Common myeloid progenitor, CD34-positive (primary cell): ENCODE measurements at places on chromosomes 4 and X.

DNA sequence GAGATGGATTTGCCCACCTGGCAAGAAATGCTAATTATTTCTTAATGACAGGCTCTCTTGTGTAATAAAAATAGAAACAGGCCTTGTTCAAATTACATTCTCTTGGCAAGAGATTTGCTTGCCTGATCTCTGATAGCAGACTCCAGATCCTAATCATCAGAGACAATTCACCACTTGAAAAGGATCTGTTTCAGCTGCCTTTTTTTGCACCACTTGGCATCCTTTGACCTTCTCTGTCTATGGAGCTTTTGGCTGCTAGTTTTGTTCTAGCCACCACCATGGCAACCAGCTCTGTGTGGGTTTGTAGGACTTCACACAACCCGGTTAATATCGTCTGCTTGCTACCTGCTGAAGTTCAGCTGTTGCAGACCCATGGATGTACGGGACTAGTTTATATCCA, 241.1 kb upstream of the TLL1 start:
- no peak for DNase-seq

DNA sequence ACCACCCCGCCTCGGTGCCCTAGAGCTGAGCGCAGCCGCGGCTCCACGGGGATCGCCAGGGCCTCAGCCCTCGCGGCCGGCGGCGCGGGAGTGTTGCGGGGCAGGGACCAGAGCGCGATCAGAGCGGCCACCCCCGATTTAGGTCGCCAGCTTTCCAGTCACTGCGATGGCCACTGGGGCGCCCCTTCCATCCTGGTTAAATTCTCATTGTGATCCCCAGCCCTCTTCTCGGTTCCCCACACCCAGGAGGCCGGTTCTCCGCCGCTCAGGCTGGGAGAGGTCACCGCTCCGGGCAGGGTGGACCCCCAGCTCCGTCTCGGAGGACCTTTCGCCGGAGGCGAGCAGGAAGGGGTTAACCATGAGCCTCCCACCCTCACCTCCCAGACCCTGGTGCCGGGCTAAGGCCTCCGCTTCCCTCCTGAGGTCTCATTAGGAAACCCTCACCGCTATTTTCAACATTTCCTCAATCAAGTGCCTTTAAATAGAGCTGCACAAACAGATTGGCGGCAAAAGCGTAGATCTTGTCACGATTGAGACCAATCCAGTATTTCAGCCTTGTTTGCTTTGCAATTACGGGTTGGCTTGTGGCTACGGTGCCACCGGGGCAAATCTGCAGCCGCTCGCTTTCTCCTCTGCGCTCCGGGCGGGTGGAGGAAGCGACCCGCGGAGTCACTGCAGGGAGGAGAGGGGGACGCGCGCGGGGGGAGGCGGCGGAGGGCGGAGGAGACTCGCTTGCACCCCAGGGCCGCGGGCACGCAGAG, 8.3 kb upstream of the HAND2 start:
- DNase-seq: peak; percentile 65

- no peak for DNase-seq
Measured at GRCh38 chr4:13903901-13904300, 276.4 kb upstream of the BOD1L1 start.

- no peak for DNase-seq
Measured at GRCh38 chrX:38086451-38087215, 80.3 kb downstream of the SYTL5 start.

GRCh38 chrX:22090181-22090580, 58.1 kb downstream of the PHEX start:
- DNase-seq: no peak

DNA sequence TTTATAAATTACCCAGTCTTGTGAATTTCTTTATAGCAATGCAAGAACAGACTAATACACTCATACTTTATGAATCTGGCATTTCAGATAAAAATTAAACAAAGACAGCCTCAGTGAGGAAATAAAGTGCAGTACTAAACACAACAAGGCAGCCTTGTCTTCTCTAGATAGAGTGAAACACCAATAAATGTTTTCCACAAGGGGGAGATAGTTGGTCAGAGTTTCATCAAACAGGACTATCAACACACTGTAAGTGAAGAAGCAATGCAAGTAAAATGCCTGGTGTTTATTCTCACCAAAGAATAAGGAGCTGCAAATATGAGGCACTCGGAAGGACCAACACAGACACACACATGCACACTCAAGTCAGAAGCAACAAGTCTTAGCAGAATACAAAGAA, 62.8 kb downstream of the FAM9B start:
- DNase-seq: peak; percentile 59

DNA sequence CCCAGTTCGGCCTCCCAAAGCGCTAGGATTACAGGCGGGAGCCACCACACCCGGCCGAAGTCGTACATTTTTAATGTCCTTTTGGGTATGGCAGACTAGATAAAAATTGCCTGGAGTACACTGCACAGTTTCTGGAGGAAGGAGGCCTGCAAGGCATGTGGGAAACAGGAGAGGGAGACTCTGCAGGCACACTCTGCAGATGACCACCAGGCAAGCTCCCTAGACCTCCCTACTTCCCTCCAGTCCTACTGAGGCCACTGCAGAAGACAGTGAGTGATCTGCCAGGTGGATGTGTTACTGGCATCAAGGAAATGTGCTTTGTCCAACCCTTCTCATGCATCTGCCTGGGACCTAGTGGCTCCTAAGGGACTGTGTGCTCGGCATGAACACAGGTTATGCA, 11.4 kb downstream of the PDLIM3 start:
- no peak for DNase-seq

- no peak for DNase-seq
Measured at GRCh38 chrX:13876652-13877051, 59.8 kb upstream of the GPM6B start.

GRCh38 chr4:52943677-52944076, 81.6 kb downstream of the RASL11B start:
- DNase-seq: no peak

DNA sequence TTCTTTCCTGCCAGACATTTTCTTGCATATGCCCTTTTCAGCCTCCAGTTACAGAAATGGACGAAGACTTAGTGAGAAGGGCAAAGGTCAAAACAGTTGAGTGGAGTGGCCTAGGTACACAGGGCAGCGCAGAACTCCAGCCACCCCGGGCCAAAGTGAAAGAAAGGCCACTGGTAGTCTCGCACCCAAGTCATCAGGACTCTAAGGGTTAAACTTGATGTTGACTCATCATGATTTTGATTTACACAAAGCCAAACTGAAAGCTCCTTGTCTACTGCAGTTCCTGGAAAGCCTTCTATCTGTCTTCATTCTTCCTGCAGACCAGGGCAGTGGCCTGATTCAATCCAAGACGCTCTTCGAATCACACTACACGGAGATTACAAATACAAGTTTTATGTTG, 2.6 kb upstream of the IL13RA1 start:
- no peak for DNase-seq

GRCh38 chr4:113522433-113522832, 239.1 kb downstream of the CAMK2D start:
- no peak for DNase-seq

DNA sequence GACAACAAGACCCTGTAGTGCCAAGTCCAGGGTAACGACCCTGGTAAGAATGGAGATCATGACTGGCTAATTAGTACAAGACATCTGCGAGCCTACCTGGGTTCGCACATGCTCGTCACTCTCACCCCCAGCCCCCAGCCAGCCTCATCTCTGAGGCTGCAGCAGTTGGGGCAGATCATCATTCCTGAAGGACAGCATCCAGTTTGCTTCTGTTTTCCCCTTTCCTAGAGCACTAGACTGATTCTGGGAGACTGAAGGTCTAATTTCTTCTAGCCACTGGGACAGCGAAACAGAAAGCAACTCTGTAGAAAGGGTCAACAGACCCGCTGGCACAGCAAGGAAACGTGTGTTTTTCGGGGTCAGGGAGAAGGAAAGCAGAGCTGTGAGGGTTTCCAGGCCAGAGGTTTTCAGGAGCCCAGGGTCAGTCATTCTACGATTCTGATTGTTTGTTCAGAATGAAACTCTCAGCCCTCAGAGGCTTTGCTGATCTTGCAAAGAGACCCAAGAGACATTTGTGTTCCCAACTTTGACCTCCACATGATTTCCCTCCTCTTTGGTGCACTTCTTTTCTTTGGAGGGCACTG, 343.1 kb upstream of the NOCT start:
- DNase-seq: no peak

DNA sequence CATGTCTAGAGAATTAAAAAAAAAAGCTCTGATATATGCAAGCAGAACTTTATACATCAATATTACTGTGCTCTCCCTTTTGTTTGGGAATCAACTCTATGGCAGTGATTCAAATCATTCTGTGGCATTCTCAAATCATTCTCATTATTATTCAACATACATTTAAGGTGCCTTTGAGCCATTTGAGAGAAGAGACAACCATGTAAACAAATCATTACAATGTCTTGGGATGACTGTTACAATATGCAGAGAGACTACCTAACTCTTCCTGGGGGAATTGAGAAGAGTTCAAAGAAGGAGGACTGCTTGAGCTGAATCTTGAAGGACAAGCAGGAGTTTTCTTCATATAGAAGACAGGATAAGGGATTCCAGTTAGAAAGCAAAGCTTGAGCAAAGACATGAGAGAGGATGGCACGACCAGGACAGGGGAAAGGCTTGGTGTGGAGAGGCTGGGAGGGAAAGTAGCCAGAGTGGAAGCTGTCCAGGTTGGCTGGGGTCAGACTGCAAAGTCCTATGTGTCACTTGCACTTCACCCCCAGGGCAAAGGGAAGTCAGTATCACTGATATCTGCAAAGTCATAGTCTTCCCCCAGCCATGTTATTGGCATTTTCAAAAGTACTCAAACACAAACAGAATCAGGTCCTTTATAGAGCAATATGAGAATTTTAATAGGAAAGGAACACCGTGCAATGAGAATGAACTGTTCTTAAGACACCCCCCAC, 9.0 kb downstream of the SEC24D start:
- no peak for DNase-seq

DNA sequence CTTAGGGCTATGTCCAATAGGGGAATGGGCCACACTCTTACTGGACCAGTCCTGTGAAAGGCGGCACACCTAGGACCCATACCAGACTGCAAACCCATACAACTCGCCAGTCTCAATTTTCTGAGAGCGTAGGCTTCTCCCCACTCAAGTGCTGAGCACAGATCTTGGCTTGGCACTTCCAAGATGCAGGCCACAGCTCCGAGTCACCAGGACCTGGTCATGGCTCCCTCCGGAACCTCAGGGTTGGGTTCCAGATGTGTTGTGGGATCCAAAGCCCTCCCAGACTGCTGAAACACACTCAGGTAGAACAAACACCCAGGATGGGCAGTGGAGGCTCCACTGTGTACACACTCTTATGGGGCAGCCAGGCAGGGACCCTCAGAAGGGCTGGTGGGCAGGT, 103.3 kb downstream of the TMEM144 start:
- DNase-seq: no peak

DNA sequence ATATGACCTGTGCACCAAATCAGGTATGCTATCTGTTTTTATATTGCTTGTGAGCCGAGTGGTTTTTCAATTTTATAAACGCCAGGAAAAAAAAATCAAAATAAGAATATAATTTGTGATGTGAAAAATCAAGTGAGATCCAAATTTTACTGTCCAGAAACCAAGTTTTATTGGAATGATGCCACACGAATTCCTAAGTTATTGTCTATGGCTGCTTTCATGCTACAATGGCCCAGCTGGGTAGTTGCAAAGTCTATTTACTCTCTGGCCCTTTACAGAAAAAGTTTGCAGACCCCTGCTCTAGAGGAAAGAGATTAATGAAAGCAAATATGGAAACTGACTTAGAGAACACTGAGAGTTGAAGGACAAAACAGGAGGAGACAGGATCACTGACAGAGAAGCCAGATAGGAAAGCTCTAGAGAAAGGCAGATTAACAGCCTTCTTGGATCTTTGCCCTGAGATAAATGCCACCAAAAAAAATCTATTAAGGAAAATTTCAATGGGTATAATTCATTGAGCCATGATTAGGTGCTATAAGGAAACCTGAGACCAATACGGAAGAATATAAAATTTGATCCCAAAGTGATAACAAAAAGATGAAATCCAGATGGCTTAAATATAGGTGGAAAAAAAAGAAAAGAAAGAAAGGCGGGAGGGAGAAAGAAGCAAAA, 29.8 kb downstream of the PRSS12 start:
- no peak for DNase-seq

DNA sequence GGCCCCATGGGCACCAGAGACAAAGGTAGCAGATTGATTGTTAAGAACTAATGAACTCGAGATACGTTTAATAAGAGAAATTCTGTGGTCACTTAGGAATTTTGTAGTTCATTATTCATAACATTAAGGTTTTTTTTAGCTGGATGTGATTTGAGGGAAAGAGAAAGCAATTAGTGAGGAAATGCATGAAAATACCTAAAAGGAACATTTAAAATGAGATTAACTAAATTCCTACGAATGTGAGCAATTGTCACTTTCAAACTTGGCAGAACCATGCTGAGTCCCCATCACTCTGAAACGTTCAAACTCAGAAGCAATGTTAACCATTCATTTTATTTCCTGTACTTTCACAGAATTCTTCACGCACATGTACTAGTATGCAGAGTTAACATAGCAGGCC, 5.9 kb downstream of the PRMT9 start:
- no peak for DNase-seq

DNA sequence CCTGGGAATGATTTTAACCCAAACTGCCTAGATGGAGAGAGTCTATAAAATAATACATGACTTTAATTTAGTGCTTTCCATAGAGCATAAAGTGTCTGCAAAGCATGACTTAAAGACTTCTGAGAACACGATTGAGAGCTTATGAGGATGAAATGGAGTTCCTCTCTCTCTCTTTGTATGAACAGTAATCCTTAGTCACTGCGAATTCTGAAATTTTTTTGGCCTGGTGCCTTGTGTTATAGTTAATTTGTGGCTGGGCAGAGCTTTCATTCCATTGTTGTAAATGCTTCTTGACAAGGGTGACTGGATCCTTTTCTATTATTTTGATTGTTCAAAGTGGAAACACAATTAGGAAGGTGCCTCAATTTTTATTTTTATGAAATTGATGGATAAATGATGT, 179.5 kb downstream of the CEP135 start:
- peak; percentile 41 for DNase-seq

GRCh38 chr4:2560167-2560566, 23.7 kb downstream of the FAM193A start:
- no peak for DNase-seq

- no peak for DNase-seq
Measured at GRCh38 chr4:84325625-84326024, 173.5 kb downstream of the NKX6-1 start.

- DNase-seq: no peak
Measured at GRCh38 chr4:69069085-69069484, 27.2 kb upstream of the UGT2B7 start.

DNA sequence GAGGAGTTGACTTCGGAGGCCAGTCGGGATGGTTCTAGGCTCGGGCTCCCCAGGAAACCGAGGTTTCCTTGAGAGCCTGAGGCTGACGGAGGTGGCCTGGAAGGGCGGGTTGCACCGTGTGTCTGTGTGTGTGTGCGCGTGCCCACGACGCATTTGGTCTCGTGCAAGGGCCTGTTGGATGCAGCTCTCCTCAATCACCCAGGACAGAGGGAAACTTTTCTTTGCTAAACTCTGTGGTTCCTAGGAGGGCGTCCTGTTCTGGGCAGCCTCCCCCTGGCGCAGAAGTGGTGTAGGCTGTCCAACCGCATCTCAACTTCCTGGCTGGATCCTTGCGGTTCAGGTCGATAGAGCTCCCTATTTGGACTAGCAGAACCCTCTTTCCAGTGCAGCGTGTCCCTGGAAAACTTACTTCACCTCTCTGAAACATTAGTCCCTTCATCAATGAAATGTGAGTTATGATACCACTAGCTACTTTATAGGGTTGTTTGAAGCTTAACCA, 973 bp downstream of the STK32B start:
- DNase-seq: peak; percentile 52
